ENCODE measurements at places on chromosomes 2 and 18.

GRCh38 chr2:152251211-152251610 is 75.6 kb upstream of the STAM2 start:
- no peak for DNase-seq

DNA sequence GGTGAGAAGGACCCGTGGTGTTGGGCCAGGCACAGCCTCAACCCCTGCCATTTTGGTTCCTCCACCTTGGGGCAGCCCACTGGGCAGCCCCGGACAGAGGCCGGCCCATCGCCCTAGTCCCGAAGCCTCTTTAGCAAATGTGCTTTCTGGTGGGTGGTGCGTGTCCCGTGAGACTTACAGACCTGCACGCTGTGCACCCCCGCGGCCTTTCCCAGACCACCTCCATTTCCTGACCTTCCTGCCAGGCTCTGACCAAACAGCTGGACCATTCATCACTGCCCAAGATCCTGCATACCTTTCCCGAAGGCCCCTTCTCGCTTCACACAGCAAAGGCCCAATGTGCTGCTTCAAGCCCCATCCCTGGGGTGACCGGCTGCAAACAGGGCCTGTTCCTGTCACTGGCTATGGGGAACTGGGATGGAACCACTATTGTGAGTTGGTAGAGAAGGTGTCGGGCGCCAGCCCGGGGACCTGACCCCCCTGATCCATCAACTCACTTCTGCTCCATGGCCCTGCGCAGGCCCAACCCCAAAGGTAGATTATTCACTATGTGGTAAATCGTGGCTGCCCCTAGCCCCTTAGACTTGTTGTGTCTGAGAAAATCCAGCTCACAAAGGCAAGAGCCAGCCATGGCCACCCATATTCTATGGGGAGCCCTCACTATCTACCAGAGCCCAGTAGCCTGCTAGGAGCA is 341.0 kb downstream of the EIPR1 start:
- DNase-seq = no peak

DNA sequence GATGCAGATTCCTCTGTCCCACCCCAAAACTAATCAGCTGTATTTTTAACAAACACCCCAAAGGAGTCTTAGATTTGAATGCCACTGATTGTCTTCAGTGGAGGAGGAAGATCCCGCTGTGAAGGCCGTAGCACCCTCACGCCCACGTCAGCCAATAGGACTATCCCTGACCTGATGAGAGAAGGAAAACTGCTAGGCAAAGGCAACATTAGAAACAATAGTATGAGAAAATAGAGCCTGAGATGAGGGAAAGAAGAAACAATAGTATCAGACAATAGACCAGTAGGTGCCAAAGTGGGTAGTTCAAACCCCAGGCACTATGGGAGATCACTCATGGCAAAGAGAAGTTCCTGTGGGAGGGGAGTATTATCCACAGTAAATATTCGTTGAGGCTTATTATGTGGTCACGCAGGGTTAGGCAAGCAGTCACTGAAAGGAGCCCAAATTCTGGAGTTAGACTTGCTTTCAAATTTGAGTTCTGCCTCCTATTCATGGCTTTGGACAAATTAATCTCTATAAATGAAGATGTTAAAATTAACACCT is 2.8 kb downstream of the PCBP1 start:
- peak; percentile 45 for DNase-seq

DNA sequence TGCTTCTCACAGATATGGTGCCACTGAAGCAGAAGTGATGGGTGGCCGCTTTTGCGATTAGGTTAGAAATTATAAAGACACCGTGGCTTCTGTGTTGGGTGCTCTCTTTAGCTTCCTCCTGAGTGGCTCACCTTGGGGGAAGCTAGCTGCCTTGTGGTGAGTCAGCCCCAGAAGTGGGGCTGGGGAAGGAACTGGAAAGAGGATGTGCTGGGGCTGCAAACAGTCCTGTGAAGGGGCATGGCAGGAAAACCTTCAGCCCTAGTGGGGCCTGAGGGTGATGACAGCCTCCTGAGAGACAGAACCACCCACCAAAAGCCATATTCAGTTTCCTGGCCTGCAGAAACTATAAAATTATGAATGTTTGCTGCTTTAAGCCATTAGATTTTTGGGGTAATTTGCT is 8.9 kb upstream of the ASB18 start:
- DNase-seq = no peak
